Regular cardiac myocyte (primary cell): ENCODE measurements at places on chromosomes 13 and 19. TPM values are rescaled to one million over a fixed set of nuclear protein-coding genes. Genes with fewer than 3 reads are reported as not detected.

Gene GFY
- total RNA-seq = not detected in 2 replicates

Gene OR7A10
- total RNA-seq = not detected in 2 replicates

Gene ZNF653
- 6.2 and 6.9 TPM in 2 replicates for total RNA-seq

Gene FOXA3
- under 0.01 TPM in 1 of 2 replicates, not detected in the other for total RNA-seq

Gene PTGER1
- 1.7 and 3.5 TPM in 2 replicates for total RNA-seq

Gene MLNR
- under 0.01 TPM in 1 of 2 replicates, not detected in the other for total RNA-seq

Gene CYP2S1
- under 0.01 and 1.3 TPM in 2 replicates for total RNA-seq

Gene NOTCH3
- 151 and 182 TPM in 2 replicates for total RNA-seq

Gene CEACAM19
- total RNA-seq = 1.1 and 1.3 TPM in 2 replicates

Gene GPR183
- 0.19 and 0.28 TPM in 2 replicates for total RNA-seq

Gene PTGIR
- total RNA-seq = 7.5 and 16.3 TPM in 2 replicates

Gene GNG8
- not detected in 2 replicates for total RNA-seq

Gene ARRDC5
- total RNA-seq = under 0.01 TPM in 1 of 2 replicates, not detected in the other

Gene ZNF763
- 1.2 and 2.8 TPM in 2 replicates for total RNA-seq

Gene KLK15
- total RNA-seq = not detected in 2 replicates

Gene ATCAY
- not detected in 2 replicates for total RNA-seq

Gene PLK5
- under 0.01 TPM in 1 of 2 replicates, not detected in the other for total RNA-seq

Gene LDLR
- total RNA-seq = 71.0 and 91.4 TPM in 2 replicates

Gene TMPRSS9
- total RNA-seq = under 0.01 TPM in 2 replicates

Gene MATK
- total RNA-seq = under 0.01 TPM in 1 of 2 replicates, not detected in the other
